ENCODE measurements at places on chromosomes 4 and X.

- DNase-seq = no peak
Measured at GRCh38 chr4:105179539-105180401, 33.1 kb downstream of the TET2 start.

GRCh38 chrX:16914058-16914457, 32.4 kb upstream of the REPS2 start:
- no peak for DNase-seq

- no peak for DNase-seq
Measured at GRCh38 chr4:128512767-128513322, 225.2 kb upstream of the PGRMC2 start.

DNA sequence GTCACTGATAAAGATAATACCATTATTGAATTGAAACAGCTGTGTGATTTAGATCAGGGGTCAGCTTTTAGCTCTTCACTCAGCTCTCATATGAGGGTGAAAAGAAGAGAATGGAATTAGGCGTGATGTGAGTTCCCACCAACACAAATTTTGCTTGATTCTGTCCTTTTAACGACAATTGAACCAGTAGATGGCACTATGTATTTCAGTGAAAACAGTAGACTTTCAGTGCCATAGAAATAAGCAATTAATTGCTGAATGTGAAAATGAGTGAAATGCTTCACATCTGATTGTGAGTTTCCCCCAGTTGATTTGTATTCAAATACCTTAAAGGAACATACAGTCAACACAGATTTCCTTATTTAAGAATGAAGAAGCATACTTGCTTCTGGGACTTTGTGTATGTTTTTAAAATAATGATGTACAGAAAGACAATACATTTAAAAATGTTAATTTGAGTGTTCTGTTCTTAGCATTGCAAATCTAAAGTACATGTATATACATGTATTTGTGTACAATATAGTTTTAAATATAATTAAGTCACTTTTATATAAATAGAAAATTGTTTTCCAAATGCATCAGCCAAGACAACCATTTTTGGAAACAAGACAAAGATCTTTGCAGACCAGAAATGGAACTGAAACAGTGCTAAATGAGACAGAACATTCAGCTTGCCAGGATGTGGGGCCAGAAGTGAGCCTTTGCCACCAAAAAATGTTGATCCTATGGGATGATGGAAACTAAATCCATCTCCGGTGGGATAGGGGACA, 178.8 kb downstream of the SNCA start:
- DNase-seq = no peak

DNA sequence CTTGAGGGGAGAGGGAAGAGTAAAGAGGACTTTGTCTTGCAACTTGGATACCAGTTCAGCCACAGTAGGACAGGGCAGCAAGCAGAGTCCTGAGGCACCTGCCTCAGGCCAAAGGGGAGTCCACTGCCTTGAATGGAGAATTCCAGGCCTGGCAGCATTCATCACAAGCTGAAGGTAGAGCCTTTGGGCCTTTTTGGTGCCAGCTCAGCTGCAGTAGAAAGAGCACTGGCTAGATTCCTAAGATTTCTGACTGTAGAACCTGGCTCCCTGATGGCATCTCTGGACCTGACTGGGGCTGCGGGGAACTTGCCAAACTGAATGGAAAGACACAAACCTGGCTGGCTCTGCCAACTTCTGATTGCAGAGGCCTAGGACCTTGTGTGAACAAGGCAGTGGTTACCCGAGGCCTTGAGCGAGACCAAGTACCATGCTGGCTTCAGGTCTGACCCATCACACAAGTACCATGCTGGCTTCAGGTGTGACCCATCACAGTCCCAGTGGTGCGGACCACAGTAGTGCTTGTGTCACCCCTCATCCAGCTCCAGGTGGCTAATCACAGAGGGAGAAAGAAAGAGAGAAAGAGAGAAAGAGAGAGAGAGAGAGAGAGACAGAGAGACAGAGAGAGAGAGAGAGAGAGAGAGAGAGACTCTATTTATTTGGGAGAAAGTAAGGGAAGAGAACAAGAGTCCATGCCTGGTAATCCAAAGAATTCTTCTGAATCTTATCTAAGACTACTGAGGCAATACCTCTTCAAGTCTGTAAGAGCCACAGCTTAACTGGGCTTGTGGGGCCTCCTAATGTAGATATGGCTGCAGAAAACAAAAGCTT, 137.6 kb upstream of the SPIN4 start:
- no peak for DNase-seq

GRCh38 chr4:173769568-173769967, 239.5 kb upstream of the HAND2 start:
- DNase-seq = no peak

GRCh38 chr4:13704035-13704434, 76.5 kb upstream of the BOD1L1 start:
- DNase-seq = no peak

DNA sequence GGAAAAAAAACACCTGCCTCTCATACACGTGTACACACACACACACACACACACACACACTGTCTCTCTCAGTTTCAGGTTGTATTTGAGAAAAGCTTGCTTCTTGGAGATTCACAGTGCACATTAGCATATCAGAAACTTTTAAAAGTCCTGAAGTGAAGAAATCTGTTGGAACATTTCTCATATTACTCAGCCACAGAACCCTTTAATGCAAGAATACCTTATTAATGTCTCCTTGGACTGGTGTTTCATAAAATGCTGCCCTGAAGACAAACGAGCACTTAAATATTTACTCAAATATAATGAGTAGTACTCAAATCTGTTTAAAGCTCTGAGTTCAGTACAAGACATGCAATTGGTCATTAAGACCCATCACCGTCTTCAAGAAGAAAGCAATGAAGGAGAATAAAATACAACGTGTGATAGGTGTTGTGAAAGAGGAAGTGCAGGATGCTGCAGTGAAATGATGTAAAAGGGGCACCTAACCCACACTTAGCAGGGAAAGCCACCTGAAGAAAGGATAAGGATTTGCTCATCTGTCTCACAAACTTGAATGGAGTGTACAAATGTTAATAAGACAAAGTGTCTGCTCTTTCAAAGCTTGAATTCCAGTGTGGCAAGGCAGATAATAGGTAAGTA, 57.0 kb downstream of the DCLK2 start:
- no peak for DNase-seq

DNA sequence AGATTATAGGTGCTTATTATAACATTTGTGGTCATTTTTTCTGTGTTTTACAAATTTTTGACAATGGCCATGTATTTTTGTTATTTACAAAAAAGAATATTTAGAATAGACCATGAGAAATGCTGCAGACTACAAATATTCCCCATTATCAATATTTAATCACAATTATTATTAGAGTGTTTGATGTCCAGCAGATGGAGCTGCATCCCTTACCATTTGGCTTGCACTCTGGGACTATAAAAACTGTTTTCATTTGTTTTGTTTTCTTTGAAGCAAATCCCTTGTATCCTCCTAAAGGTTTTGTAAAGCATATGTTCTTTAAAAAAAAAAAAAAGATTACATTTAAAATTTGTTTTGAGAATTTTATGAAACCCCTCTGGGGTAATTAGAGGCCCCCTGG, 85.6 kb upstream of the CXorf66 start:
- DNase-seq = no peak

- DNase-seq = no peak
Measured at GRCh38 chr4:84677093-84677492, 94.2 kb downstream of the CDS1 start.

GRCh38 chrX:25213611-25214010, 197.8 kb upstream of the ARX start:
- no peak for DNase-seq

Data from T-cell (primary cell).